CD4-positive, alpha-beta T cell (primary cell): ENCODE measurements at places on chromosomes 7 and 10. TPM values are rescaled to one million over a fixed set of nuclear protein-coding genes. Genes with fewer than 3 reads are reported as not detected.

The THSD7A gene
- not detected for total RNA-seq

DNA sequence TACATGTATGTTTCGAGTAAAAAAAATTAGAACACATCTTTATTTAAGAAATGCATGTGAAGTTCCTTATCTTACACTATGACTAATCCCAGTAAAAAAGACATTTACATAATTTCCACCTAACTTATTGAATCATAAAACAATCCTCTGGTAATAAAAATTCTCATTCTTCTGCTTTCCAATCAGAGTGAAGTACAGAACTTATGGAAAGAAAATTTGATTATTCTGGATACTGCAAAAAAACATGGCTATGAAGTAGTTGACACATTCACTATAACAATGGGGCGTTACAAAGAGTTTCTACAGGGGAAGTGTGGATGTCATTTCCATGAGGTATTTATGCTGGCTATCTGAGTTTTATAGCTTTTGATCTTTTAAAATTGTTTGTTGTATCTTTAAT is 57.7 kb upstream of the WNT16 start:
- no peak overlapping the region for H3K4me3 ChIP-seq
- H3K27ac ChIP-seq, result no peak overlapping the region
- DNase-seq, result no peak
- no peaks in the 10 kb centered on the region for H3K27me3 ChIP-seq

- H3K36me3 ChIP-seq, result peaks cover 66% of the 10 kb centered on the region
- DNase-seq, result no peak
- H3K27me3 ChIP-seq, result no peaks in the 10 kb centered on the region
- no peak overlapping the region for H3K4me3 ChIP-seq
Observed at GRCh38 chr10:46234431-46235060, 52.3 kb upstream of the ANTXRL start.

DNA sequence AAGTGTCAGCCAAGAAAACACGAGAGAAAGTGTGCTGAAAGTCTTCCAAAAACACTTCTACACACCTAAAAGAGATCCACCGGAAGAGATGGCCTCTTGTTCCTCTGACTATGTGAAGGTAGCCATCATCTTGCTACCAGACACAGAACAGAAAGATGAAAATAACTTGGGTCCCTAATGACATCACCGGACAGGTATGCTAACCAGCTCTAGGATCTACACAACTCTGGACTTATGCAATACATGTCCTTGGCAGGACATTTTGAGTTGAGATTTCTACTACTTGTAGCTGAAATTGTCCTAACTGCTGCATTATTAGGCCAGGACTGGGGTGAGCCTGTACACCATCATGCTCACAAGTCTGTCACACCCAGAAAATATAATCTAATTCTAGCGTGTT is 358.7 kb downstream of the ELMO1 start:
- H3K4me3 ChIP-seq, result no peak overlapping the region
- H3K4me1 ChIP-seq, result no peaks in the 10 kb centered on the region
- DNase-seq, result no peak
